Stimulated activated CD4-positive, alpha-beta T cell treated with anti-CD3 and anti-CD28 coated beads, TNF-alpha, amount 100 ng/mL, for 1 hour (primary cell): ENCODE measurements at places on chromosomes 7 and 10.

- no peak for DNase-seq
These were observed 98.8 kb downstream of the ELFN1 start for GRCh38 chr7:1768832-1769231.

DNA sequence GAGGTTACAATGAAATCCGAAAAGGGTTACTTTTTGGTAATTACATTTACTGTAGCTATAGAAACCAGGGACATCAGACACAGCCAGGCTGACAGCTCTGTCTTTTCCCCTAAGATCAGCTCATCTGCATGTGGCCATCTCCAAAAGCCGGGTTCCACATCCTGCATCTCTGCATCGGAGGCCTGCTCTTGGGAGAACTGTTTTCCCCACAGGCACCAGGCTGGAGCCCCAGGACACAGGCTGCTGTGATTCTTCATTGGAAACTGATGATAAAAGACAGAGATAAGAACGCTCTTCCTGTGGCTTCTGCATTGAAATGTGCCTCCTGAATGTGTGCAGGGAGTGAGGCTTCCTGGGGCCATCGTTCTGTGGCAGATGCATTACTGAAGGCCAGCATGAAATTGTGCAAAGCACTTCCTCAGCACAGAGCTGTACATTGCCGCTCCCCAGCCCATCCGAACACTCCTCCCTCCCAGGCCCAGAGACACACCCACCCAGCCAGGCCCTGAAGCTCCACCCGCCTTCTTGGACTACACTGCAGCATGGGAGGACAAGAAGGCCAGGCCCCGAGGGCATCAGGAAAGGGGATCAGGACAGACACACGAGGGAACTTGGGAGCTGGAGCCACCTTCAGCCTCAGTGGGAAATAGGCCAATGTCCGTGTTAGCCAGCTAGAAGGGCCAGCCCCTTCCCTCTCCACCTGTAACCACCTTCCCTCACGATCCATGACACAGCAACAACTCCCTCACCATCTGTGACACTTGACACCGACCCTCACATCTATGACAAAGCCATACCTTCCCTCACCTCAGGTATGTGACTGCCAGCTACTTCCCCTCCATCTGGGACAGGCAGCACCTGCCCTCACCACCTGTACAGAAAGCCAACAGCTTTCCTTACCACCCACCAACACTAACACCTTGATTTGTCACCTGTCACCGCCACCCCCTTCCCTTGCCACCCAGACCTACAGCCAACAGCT, 113.2 kb downstream of the GRID1 start:
- no peak for DNase-seq

GRCh38 chr10:18793951-18794350, 134.7 kb downstream of the ARL5B start:
- DNase-seq: no peak

GRCh38 chr10:24821986-24822385, 98.3 kb upstream of the ARHGAP21 start:
- DNase-seq: no peak

GRCh38 chr7:133940368-133940767, 186.8 kb upstream of the LRGUK start:
- no peak for DNase-seq

DNA sequence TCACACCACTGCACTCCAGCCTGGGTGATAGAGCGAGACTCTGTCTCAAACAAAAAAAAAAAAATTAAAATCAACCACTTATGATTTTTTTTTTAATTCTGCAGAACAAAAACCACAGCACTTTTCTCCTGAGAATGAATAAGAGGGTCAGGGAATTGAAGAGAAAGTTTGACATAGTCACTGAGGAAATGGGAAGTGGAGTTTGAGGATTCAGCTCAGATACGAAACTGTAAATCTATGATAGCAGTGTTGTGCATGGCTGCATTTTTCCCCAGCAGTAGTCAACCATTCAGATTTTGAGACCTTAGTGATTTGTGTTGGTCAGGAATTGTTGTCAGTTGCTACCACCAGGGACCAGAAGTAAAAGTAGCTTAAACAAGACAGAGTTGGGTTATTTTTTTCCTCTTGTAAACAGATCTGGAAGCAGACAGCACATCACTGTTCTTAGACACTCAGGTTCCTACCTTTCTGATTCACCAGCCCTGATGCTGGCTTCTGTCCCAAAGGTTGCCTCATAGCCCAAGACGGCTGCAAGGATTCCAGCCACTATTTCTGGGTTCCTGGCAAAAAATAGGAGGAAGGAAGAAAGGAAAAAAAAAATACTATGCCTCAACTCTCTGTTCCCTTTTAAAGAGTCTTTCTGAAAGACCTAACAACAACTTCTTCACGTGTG, 20.1 kb downstream of the PILRA start:
- no peak for DNase-seq

DNA sequence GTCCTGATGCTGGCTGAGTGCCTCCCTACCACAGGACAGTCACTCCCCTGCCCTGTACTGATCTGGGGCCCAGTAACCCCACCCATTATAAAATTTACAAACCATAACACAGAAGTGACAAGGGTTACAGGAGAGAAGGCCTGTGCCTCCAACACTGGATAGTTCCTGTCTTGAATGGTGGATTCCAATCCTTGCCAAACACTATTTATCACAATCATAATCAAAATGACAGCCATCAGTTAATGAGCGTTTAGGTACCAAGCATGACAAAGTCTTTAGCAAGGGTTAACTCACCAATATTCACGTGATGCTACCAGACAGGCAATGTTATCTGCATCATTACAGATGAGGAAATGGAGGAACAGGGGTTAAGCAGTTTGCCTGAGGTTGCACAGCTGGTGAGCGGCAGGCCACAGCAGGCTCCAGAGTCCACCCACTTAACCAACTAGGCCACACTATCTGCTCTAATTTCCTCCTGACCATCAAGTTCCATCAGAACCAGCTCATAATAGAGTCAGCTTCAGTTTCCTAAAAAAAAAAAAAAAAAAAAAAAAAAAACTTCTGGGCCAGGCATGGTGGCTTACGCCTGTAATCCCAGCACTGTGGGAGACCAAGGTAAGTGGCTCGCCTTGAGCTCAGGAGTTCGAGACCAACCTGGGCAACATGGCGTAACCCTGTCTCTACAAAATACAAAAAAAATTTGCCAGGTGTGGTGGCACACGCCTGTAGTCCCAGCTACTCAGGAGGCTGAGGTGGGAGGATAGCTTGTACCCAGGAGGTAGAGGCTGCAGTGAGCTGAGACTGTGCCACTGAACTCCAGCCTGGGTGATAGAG, 14.2 kb downstream of the PDLIM1 start:
- no peak for DNase-seq

- DNase-seq: no peak
These were observed 68.5 kb downstream of the NT5C2 start for GRCh38 chr10:103124420-103125096.

GRCh38 chr7:47786557-47787248, 161.6 kb downstream of the PKD1L1 start:
- DNase-seq: no peak

DNA sequence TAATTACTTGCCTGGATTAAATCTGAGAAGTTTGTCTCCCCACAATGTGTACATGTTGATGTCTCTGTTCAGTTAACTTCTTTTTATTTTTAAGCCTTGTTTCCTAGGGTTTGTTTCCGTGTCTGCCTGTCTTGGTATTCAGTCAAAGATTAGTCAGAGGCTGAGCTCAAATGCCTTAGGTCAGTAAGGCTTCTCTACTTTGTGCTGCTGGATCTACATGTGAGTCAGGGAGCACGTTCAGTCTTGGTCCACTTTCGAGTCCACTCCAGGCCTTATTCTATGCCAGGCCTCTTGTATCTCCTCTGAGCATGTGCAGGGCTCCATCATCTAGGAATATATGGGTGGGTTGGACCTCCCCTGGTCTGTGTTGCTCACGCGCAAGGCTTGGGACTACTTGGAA, 93.3 kb upstream of the FZD8 start:
- DNase-seq: no peak

- no peak for DNase-seq
These were observed 1.0 kb downstream of the CHST15 start for GRCh38 chr10:124092250-124092859.

GRCh38 chr10:29784175-29784773, 149.5 kb upstream of the SVIL start:
- DNase-seq: no peak

DNA sequence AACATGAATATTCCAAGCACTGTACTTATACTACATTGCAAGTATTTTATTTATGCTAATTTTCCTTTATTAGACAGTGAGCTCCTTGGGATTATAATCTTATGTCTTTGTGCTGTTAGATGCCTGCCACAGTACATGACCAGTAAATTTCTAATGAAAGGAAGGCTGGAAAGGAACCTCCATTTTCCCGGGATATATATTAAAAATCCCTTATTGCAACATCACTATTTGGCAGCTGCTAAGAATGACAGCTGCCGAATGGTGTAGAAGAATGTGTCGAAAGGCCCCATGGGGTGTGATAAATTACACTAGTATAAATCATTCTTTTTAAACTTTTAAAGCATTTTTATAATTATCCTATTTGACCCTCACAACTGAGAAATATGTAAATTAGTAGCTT, 59.1 kb downstream of the TFAM start:
- DNase-seq: no peak

- no peak for DNase-seq
These were observed 56.5 kb downstream of the COL1A2 start for GRCh38 chr7:94451187-94451586.

DNA sequence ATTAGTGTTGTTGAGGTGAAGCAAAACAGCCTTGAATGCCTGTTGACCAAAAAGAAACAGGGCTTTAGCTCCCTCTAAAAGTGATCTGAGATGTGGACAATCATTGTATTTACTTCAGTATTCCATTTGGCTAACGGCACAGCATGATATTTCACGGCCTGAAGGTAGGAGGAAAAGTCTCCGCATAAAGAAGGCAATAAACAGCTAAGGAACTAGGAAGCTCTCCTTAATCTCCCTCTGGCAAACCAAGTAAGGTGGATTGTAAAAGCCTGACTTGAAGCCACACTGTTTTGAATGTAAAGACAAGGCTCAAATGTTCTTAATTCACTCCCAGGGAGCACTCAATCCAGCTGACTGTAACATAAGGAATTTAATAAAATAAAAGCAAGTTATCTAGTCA, 160.0 kb upstream of the ZNF804B start:
- DNase-seq: no peak

GRCh38 chr10:112509558-112510291, 62.7 kb downstream of the VTI1A start:
- no peak for DNase-seq

DNA sequence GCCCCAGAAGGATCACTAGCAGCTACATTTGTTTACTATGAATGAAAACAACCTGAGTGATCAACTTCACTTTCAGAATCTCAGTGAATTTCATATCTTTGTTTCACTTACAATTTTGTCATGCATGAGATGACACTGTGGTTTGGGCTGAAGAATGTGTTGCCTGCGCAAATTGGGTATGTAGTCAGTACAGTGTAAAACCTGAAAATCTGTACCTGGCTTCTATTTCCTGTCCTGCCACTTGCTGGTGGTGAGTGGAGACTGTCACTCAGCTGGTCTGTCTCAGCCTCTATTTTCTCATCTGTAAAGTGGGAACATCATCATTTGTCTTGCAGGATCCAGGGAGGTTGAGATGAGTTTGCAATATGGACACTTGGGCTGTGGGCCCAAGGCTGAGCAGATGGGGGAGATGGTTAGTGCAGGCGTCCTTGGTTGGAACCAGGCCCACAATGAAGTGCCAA, 118.0 kb downstream of the WDFY4 start:
- DNase-seq: no peak

DNA sequence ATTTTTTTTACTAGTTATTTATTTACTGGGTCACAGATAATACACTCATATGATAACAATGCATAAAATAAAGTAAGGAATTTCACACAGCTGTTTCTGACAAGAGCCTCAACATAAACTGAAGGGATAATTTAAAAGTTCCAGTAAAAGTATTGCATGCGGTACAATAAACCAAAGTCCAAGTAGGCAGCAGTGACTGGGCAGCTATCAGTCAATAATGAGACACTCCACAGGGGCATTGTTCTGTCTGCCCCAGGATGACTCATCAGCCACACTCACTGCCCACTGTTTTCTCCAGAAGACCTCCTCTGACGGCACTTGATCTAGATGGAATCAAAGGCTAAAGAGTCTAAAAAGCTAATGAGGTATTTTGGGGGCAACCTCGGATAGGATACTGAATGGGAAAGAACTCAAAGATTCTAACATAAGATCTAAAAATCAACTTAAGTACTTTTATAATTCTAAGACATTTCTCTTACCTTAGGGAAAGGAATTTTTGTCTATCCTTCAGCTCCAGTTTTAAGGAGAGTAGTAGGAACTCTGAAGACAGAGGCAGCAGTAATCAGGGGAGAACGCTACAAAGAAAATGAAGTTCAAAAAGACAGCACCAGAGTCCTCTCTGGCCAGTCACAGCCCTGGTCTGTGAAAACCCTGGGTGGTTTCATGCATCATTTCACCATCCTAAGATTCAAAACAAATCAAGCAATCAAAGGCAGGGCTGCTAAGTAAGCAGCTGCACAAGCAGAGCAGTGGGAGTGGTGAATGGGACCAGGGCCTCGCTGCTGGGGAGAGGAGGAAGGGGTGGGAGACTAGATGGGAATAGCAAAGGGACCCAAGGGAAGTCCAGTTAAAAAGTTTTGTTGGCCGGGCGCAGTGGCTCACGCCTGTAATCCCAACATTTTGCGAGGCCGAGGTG, 175.1 kb downstream of the AVL9 start:
- DNase-seq: no peak

DNA sequence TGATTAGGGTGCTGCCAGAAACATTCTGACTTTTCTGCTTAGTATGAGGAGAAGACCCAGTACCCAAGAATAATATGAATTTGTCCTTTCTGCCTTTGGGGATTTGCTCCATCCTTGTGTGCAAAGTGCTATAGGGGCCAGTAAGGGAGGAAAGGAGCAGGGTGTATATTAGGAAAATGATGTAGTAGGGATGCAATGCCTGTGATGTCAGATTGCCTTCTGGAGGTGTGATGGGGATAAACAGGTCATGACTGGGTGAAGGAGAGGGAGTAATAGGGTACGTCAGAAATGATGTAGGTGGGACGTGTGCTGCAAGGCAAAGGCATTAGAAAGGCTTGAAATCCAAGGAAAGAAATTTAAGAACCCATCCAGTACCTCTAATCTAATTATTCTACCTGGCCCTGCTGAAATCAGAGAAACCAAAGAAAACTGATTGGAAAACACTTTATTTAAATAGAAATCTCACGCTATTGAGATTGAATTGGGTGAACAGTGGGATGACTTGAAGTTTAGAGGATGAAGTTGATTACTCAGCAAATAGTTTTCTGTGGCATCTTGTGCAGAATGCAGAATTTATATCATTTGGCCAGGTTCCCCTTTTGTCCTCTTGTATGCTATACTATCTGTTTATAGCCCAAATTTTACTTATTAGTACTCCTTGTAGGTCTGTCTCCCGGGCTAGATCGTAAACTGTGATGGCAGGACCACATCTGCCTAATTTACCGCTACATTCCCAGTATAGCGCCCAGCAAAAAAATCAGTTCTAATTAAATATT, 503.9 kb downstream of the SUGCT start:
- DNase-seq: no peak

GRCh38 chr7:81684514-81685269, 85.2 kb downstream of the HGF start:
- no peak for DNase-seq
